ENCODE measurements at places on chromosomes 5 and 9.
A peak's percentile ranks its signal among the peaks of the same experiment; 100 is the strongest.

- no peak for DNase-seq
Observed at GRCh38 chr5:153719324-153719723, 228.9 kb downstream of the GRIA1 start.

DNA sequence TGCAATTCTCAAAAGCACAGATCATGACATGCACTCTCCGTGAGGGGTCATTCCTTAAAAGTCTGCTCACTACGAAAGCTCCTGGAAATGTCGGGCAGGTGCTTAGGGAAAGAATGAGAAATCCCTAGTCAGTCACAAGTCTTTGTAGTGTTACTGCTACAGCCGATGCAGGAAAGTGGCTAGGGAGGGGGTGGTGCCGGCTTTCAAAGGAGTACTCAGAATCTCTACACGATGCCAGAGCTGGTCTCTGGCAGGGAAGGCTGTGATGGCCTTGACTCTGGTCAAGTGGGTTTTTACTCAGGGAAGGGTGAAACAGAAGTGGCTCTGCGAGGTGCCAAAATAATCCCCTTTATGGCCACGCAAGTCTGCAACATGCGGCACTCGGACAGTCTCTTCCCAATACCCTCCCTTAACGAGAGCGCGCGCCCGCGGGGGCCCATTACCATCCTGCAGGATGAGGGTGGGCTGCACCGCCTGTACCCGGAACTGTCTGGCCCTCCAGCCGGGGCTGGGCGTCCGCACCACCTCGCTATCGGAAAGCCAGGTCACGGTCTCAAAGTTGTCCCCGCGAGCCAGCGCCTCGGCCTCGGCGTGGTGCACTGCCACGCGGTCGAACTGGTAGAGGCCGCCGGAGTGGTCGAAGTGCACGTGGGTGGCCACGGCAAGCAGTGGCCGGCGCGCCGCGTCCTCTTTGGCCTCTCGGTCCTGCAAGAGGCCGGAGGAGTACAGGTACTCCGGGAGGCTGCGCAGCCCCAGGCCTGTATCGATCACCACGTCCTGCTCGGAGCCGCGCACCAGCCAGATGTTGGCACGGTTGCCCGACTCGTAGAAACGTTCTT, 956 bp downstream of the MBLAC2 start:
- no peak for DNase-seq

DNA sequence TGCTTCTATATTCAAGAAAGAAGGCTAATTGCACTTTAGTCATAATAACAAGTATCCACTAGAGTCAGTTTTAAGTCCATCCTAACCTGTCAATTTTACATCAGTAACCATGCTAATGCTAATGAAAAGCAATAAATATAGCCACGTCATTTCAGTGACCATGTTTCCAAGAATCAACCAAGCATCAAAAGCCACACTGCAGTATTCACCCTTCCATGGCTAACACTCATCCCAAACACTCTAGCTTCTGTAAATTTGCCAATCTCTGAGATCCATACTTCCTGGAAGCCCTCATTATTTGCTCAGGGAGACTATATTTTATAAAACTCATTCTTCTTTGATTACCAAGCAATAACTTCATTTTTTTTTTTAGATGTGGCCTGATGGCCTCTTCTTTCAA, 712.0 kb downstream of the CETN3 start:
- no peak for DNase-seq

- DNase-seq, result no peak
Observed at GRCh38 chr5:59732806-59733205, 160.7 kb downstream of the PDE4D start.

- DNase-seq, result no peak
Observed at GRCh38 chr5:159103086-159103485, 3.4 kb upstream of the EBF1 start.

- no peak for DNase-seq
Observed at GRCh38 chr9:87816036-87816435, 66.6 kb upstream of the SPATA31E1 start.

DNA sequence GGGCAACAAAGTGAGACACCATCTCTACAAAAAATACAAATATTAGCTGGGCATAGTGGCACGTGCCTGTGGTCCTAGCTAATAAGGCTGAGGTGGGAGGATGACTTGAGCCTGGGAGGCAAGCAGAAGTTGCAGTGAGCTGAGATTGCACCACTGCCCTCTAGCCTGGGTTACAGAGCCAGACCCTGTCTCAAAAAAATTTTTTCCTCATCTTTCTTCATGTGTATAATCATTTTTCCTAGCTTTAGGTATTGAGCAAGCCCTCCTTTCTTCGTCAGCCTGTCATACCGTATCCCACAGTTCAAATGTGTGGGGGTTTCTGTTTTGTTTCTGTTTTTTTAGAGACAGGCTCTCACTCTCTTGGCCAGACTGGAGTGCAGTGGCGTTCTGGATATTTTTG, 41.3 kb downstream of the EHMT1 start:
- DNase-seq, result no peak

- DNase-seq, result peak; percentile 90
Observed at GRCh38 chr9:128094166-128094949, 26.3 kb downstream of the SLC25A25 start.

GRCh38 chr5:1312206-1312605, 17.3 kb upstream of the TERT start:
- DNase-seq, result no peak

DNA sequence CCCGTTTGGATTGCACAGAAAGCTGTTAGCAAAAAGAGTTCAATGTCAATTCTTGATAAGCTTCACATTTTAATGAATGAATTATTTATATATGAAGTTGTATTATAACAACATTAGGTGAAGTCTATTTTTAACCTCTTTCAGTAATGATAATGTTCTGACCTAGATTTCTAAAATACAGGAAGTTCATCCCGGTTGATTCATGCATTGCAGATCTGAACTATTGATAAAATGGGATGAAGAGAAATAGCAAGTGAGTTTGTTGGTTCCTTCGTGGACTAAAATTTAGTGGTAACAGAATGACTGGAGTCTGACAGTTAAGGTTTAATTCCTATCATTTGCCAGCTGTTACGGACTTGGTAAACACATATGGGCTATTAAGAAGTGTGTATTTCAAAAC, 180.5 kb downstream of the PCSK1 start:
- DNase-seq, result no peak

- no peak for DNase-seq
Observed at GRCh38 chr5:105034401-105034763, 1471.8 kb upstream of the NUDT12 start.

DNA sequence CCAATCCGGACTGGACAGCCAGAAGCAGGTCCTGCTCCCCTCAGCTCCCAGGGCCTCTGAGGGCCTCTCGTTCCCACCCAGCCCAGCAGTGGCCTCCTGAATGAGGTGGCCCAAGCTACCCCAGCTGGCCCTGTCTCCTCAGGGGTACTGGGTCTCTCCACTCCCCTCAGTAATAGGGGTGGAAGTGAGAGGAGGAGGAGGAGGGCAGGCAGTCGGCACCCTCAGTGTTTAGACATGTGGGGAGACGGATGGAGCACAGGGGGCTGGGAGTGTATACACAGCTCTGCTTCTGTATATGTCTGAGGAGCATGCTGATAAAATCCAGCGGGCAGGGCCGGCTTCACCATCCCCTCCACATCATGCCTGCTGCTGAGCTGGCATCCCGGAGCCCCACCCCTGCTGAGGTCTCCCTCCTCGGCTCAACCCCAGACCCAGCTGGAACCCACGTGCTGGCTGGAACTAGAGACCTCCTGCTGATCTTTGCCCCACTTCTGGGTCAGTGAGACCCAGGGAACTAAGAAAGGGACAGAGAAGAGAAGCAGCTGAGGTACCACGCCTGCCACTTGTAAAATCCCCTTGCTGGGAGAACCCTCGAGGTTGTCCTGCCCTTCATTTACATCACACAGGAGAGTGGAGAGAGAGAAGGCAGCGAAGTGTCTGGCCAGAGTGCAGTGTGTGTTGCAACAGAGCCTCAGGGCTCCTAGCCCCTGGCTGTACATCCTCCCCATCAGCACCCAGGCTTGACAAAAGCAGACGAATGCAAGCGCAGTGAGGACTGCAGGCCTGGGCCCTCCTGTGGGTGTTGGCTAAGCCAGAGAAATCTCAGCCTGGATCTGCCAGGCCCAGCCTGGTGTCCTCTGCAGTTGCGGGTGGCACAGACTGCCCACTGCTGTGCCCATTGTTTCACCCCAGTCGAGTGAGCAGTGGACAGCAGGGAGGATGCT, 77.5 kb downstream of the PSD2 start:
- no peak for DNase-seq

GRCh38 chr5:75319638-75320037, 17.4 kb upstream of the HMGCR start:
- DNase-seq, result no peak

- DNase-seq, result no peak
Observed at GRCh38 chr5:56507351-56507930, 274.3 kb upstream of the ANKRD55 start.

GRCh38 chr9:100071271-100071670, 27.5 kb downstream of the ERP44 start:
- no peak for DNase-seq

GRCh38 chr9:2764353-2764752, 47.0 kb downstream of the KCNV2 start:
- DNase-seq, result no peak

GRCh38 chr5:143561219-143561618, 157.7 kb upstream of the NR3C1 start:
- DNase-seq, result no peak

- no peak for DNase-seq
Observed at GRCh38 chr5:83767409-83767992, 46.8 kb upstream of the HAPLN1 start.

- DNase-seq, result peak; percentile 83
Observed at GRCh38 chr9:108184941-108185340, 670.8 kb downstream of the ACTL7B start.

Data from epithelial cell of prostate (primary cell).